ENCODE measurements at places on chromosomes 1 and 21.

- no peak for DNase-seq
These were observed 686.2 kb downstream of the ADGRL2 start for GRCh38 chr1:82486969-82487368.

DNA sequence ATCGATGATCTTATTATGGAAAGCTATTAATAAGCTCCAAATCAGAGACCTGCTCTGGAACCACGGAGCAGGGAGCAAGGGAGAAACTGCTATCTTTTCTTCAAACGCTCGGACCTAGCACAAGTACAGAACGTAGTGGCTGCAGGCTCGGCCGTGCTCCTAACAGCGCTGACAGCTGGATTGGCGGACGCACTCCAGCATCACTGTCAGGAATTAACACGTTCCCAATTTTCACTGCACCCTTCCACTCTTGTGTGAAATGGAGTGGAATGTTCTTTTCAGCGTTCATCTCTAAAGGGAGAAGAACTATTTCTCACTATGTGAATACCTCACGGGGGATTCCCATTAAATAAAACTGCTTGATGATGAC lies 106.9 kb downstream of the ZNF281 start:
- DNase-seq = no peak

DNA sequence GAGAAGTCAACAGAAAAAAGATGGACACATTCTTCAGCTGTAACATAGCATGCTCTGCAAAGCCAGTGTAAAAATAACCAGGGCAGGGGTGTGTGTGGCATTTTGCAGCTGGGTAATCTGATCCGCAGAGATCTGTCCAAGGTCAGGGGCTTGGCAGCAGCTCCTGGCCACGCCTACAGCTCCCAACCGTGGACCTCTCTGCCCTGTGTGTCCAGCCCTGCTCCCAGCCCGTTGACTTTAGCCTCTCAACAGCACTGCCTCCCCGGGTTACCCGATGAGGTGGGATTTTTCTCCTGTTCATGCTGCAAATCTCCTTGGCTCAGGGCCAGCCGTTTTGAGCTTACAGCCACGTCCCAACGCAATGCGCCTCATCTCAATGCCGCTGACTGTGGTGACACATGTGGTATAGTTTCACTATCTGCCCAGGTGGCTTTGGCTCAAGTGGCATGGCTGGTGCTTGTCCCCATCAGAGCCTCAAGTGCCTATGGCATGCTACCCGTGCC lies 68.1 kb downstream of the VWA5B1 start:
- DNase-seq = no peak

- no peak for DNase-seq
These were observed 67.1 kb downstream of the LHX9 start for GRCh38 chr1:197984289-197984688.

All from CD4-positive, alpha-beta T cell treated with Interleukin-4 for 4 hours (primary cell).